ENCODE measurements at places on chromosomes 1 and 21.

GRCh38 chr1:162301696-162302095 is 75.0 kb downstream of the SPATA46 start:
- no peak for DNase-seq

- DNase-seq, result no peak
These were observed 78.0 kb downstream of the SEC16B start for GRCh38 chr1:177891809-177892208.

DNA sequence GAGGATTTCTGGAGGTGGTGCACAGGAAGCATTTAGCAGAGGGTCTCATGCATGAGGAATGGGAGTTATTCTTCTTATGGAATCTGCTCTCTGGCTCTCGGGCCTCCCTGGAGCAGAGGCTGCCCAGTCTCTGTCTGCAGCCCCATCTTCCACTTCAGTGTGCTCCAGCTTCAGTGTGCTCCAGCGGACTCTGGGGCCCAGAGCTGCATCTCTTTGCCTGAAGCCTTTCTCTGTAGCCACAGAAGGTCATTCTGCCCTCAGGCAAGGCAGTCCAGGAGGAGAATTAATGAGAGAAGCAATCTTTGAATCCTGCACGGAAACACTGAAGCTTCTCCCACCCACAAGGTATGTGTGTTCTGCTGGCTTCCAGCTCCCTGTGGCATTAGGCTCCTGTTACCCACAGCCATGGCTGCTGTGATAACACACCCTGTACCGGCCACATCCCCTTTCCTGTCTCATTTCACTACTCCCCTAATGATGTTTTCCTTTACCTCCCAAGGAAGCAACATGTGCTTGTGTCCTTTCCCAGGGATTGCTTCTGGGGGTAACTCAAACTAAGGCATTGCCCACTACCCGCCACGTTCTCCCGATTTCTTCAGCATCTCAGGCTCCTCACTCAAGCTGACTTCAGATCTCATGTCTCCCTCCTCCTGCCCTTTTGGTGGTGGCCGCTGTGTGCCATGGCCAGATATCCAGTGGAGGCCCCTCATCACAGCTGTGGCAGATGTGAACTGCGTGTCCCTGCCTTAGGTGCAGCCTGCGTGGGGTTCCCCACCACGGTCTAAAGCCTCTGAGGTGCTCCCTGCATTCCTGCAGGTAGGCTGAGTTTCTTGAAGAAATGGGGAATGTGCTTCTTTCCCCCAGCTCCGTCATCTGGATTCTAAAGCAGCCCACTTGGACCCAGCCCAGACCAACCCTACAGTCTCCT is 181.2 kb upstream of the GALNT2 start:
- DNase-seq, result peak; percentile 24

DNA sequence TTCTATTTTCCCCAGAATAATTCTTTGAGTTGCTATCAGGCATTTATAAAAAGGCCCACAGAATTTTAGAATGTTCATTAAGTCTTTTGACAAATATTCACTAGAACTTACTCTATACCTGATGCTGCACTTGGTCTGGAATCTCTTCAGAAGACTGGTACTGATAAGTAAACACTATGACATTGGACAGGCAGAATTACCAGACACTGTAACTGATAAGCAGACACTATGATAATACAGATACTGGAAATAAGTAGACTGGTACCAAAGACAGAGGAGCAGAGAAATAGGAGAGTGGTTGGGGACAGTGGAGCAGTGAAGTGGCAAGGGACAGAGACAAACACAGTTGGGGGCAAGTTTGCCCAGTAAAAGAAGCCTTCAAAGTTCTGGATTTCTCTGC is 8.2 kb downstream of the DPT start:
- DNase-seq, result no peak

DNA sequence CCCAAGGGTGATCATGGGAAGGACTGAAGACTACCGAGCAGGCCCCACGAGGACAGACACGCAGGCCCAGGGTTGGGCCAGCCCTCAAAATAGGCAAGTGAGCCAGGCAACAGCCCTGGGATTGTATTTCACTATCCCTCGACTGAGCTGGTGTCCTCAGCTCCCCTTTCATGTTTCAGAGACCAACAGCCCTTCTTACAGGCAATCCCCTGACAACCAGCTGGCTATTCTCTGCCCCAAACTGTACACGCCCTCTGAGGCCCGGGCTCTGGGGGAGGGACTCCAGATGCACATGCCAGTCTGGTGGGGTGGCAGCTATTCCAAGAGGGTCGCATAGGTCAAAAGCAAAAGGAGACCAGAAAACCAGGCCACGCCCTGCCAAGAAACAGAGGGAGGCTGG is 243.0 kb downstream of the TOMM20 start:
- no peak for DNase-seq

DNA sequence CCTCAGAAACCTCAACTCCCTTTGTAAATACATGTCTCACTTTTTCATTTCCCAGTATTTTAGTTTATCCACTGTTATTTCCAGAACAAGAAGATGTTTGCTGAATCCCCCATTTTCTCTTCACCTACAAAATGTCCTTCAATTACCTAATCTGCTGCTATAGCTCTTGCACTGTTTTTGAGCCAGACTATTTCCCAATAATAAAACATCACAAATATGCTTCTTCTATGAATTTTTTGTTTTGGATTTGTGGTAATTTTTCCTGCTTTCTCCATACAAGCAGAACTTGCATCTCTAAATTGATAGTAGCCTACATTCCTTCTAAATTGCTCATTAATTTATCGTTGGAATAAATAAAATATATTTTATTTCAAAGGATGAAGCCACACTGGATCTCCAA is 199.6 kb upstream of the C1orf87 start:
- no peak for DNase-seq

DNA sequence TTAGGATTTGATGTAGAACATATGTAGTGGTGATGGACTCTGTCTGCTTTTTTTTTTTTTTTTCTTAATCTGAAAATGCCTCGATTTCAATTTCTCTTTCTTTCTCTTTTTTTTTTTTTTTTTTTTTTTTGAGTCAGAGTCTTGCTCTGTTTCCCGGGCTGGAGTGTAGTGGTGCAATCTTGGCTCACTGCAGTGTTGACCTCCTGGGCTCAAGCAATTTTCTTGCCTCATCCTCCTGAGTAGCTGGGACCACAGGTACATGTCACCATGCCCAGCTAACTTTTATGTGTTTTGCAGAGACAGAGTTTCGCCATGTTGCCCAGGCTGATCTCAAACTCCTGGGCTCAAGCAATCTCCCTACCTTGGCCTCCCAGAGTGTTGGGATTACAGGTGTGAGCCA is 17.4 kb downstream of the MAST2 start:
- no peak for DNase-seq

GRCh38 chr1:3773572-3774275 is 1.2 kb downstream of the SMIM1 start:
- no peak for DNase-seq

DNA sequence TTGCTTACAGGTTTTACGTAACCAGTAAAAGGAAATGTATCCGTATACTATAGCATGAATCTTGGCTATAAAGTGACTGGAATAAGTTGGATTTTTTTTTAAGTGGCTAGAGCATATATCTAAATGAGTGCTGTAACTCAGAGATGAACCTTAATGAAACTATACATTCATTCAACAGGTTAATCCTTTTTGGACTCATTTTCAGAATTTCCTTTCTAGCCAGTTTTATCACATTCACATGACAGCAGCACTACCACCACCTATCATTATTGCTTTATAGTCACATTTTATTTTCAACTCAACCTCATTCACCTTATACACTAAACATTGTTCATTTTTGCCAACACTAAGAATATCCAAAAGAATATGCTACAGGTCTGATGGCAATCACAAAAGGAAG is 30.6 kb downstream of the FRRS1 start:
- DNase-seq, result no peak

DNA sequence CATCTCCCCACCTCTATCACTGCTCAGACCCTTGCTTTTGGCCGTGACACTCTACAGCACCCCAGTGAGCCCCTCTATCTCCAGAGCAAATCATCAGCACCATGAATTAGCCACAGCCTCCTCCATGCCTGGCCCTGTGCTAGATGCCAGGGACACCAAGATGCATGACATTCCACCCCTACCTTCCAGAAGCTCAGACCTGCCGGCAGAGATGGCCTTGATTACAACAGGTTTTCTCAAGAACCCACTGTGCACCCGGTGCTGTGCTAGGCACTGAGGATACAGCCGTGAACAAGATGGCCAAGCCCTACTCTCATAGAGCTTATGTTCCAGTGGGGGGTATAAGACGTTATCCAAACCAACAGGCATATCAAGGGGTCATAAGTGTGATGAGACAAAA is 30.6 kb downstream of the CDK18 start:
- no peak for DNase-seq

DNA sequence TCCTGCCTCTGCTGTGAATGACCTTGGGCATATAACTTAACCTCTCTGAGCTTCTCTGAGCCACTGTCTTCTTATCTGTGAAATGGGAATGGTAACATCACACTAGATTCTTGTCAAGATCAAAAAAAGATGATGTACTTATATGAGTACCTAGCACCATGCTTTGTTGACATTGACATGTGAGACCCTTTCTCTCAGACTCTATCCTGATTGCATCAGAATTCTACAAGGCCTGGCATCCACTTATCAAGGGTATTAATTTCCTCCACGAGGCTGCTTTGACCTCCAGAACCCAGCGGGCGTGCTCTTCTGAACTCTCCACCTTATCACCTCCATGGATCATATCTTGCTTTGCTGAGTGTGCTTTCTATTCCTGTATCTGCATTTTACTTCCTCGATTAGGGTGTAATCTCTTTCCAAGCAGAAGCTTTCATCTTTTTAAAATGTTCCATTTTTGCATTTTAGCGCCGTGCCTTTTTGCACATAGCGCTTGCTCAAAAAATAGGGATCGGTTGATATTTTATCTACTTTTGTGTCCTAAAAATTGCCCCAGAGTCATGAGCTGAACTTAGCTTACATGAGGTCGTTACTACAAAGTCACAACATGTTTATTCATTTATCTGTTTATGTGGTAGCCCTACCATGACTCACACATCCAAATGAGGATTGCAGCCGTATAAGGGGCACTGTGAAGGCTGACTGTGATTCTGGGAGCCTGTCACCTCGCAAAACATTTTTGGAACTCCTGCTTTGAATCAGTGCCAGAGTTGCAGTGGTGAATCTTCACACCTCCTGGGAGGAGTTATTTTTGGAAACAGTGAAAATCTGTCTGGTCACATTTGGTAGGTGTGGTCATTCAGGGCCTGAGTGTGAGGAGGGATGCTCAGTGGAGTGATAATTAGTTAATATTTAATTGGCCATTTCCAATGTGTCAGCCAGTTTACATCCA is 63.2 kb downstream of the IER5 start:
- no peak for DNase-seq

- no peak for DNase-seq
These were observed 131.8 kb downstream of the PCNX2 start for GRCh38 chr1:233163696-233164095.

DNA sequence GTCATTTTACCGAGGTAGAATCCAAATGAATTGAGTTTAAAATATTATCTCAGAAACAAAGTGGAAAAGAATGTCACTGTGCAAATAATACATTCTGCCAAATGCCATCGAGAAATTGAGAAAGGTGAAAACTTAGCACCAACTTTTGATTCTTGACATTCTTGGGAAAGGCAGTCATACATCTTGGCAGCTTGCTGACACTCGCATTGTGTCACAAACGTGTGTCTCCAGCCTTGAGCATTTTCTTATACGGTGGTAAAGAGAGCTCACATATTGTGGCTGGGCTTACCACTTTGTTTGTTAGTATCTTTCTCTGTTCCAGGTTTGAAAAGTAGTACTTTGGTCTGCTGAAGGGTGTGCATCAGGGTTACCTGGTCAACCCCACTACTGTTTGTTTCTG is 1456.1 kb downstream of the BRINP3 start:
- DNase-seq, result no peak

- DNase-seq, result no peak
These were observed 2.2 kb upstream of the HENMT1 start for GRCh38 chr1:108663074-108663473.

DNA sequence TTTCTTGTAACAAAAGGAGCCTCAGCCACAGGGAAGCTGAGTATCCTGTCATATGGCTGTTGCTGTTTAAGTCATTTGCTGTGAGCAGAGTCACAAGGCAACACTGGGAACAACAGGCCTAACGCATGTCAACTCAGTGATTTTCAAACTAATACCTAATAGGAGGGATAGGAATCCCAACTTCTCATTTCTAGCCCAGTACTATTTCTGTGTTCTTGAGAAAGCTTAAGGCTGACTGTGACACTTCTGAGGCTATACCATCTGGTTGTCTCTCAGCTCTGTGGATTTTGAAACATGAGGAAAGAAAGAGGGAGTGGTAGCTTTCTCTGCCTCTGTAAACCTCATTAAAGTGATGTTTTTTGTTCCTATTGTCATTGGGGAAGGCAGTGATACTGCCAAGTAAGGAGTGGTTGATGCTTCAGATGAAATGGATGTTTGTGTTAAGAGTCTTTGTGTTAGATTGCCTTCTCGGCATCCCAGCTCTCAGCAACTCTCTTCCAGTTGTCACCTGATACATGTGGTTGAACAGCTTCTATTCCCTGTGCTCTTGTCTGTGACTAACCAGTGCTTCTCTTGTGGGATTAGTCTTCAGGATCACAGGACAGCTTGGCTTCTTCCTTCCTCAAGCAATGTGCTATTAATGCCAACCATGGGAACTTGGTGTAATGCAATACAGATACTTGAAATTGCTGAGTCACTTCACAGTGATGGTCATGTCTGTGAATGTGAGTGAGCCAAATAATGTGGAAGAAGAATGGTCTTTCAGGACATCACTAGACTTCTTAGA is 166.8 kb upstream of the IVNS1ABP start:
- no peak for DNase-seq

DNA sequence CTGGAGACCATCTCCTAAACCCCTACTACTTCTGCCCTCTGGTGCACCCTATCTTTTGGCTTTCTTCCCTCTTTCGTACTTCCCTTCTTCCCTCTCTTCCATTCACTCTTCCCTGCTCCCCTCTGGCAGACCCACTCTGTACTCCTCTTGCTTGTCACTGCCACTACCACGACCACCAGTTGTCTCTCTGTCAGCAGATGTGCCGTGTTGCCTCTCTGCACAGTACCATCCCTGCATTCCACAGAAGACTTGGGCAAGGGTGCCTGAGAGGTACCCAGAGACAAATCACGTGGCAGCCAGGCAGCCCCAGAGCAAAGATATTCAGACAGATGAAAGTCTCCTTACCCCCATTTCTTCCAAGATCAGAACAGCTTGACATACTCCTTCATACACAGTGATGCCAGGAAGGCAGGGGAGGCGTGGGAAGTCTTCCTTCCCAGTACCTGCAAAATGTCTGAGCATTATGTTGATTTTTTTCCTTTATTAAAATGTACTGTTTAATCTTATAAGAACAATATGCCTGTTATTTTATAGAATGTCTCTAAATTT is 15.0 kb downstream of the CAMSAP2 start:
- DNase-seq, result no peak

DNA sequence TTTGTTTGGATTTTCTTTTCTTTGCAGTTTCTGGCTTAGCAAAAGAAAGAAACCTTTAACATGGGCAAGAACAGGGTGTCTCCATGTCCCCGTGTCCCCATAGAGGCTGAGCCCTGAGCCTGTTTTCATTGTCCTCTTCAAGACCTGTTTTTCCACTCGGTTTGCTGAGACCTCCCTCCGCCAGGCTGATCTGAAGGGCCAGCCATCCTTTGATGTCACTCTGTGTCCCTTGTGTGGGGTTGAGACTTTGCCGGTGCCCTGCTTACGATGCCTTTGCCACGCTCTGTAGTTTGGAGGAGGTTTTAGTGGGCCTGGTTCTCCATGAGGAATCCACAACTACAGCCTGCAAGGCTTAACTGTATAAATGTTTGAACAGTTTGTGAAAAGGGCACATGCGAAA is 23.8 kb downstream of the IFNGR2 start:
- no peak for DNase-seq

GRCh38 chr1:89739013-89739843 is 81.6 kb upstream of the LRRC8D start:
- DNase-seq, result no peak
